Fibroblast of skin of right biceps (primary cell): ENCODE measurements at places on chromosomes 5 and 9.

- peak; percentile 46 for DNase-seq
These were observed 7.3 kb downstream of the ATOX1 start for GRCh38 chr5:151751091-151751490.

GRCh38 chr5:180169248-180170105 is 39.5 kb downstream of the RASGEF1C start:
- no peak for DNase-seq

GRCh38 chr9:136563646-136564325 is 17.9 kb upstream of the NOTCH1 start:
- no peak for DNase-seq

DNA sequence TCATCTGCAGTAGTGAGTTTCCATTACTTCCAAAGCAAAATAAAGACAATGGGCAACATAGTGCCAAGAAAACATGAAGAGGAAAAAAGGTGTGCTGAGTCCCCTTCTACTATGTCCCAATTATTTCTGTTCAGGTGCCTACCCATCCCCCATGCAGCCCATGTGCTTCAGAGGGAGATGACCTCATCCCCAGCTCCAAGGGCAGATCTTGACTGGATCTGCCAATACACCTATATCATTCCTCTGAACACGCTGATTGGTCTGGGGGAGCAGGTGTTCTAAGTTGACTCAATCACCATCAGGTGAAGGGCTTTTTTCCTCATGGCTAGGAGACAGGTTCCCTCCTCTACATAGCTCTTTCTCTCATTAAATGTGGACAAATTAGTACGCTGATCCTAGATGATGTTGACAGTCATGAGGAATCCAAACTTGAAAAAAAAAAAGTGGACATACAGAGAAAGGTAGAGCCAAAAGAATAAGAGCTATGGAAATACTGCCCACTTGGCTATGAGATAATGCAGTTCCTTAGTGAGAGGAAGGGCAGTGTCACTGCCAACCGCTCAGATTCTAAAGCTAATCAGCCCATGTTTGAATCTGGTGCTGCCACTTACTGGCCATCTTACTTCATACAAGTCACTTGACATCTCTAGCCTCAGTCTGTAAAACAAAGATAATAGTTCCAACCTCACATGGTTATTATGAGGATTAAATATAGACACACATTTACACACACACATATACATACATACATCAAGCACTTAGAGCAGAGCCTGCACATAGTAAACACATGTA is 23.1 kb downstream of the PRELID2 start:
- peak; percentile 33 for DNase-seq

DNA sequence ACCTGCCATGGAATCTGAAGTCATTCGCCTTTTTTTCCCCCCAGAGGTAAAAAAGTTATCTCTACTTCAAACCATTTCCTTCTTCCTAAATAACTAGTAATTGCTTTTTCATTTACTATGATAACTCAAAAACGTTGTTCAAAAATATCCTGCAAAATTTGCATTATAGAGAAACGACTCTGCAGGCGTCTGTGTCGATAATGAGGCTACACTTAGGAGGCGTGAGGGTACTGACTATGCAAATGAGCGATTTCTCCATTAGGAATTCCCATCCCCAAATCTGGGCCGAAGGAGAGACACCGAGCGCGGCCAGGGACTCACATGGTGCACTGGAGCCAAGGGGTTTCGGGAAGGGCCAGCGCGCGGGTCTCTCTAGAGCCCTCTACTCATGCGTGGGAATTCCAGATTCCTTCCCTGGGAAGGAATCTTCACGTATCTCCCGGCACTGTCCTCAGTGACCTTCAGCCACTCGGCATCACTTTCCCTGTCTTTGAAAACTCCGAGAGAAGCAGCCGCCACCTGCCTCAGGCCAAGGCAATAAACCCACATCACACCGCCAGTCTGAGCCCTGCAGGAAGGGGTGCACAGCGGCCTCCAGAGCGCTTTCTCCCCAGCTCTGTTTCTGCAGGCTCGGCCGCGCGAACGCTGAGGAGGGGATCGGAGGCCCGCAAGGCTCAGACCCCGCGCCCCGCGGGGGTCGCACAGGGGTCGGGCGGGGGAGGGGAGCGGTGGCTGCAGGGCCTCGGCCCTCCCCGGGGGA is 718 bp upstream of the DENND4C start:
- DNase-seq: no peak

DNA sequence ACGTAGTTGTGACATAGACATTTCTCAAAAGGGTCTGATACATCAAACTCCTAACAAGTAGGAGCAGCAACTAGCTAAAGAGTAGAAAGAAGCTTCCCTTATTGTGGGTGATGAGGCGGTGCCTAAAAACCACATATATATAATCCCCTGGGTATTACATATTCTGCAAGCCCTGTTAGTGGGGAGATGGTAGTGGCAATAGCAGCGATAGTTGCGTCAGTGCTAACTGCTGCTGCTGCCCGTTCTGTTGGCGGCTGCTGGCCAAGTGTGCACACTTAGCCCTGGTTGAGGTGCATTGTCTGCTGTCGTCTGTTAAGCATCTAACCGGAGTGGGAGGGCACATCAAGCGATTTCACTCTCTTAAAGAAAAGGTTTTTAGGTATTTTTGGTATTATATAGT is 35.8 kb downstream of the VLDLR start:
- no peak for DNase-seq

DNA sequence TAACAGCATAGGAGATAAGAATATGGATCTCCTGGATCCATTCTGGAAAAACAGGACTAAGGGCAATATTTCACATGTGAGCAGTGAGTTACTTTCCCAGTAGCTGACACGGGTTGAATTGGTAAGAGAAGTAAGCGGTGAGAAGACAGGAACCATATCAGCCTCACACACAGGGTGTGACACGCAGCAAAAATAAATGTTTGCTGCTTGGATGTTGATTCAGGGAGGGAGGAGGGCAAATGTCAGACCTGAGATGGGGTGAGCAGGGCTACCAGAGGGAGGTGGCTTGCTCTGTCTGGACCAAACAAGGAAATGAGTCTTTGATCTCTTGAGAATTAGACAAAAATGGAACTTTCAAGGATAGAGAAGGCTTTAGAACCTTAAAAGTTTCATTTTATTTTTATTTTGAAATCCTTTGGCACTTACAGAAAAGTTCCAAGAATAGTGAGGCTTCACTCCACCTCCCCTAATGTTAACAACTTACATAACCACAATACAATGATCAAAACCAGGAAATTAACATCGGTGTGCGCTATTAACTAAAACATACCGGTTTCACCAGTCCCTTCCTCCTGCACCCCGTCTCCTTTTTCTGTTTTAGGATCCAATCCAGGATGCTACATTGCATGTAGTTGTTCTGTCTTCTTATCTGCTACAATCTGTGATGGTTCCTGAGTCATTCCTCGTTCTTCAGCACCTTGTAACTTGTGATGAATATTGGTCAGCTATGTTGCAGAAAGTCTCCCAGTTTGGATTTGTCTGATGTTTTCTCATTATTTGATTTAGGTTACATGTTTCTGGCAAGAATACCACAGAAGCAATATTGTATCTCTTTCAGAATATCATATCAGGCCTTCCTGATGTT is 20.5 kb upstream of the ARHGEF28 start:
- peak; percentile 28 for DNase-seq

DNA sequence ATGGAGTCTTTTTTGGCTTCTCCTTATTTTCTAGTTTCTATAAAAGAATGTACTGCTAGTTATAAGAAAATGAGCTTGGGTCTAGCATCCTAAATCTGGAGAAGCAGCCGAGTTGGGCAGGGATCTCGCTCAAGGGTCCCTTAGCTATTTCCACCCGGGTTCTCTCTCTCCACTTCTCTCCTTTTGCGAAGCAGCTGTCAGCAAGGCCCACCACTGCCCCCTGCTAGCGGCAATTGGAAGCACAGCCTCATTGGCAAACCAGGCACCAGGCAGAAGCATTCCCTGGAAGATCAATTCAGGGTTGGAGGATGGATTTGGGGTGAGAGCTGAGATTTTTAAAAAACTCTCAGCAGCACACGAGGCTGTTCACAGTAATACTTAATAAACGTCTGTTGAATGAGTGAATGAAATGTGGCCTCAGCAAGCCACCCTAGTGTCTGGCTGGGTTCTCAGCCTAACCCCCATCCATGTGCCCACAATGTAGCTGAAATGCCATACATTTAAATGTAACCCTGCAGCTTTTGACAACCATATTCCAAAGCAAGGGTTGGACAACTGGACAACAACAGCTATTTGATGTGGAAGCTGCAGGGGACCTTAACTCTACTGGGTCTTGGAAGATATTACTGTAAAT is 34.6 kb upstream of the TNIP1 start:
- peak; percentile 55 for DNase-seq
